ENCODE measurements at places on chromosomes 1 and 21.
A peak's percentile ranks its signal among the peaks of the same experiment; 100 is the strongest.

DNA sequence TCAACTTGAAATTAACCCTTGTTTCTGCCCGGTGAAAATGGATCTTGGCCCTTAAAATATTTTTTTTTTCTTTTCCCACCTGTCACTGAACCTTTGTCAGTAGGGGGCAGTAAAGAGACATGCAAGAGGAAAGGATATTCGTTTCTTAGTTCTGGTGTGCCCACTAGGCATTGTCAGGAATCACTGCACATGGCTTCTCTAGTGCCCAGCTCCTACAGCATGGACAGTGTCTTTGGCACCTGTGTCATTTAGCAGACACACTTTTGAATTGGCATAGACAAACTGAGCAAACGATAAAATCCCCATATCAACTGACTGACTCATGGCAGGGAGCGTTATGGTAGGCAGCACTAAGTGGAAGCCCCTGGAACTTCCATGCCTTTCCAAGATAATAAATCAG, 1048.1 kb downstream of the BRINP3 start:
- DNase-seq: peak; percentile 68

- DNase-seq: no peak
Measured at GRCh38 chr1:239914751-239915231, 176.9 kb upstream of the FMN2 start.

GRCh38 chr1:116492358-116492811, 78.4 kb downstream of the CD58 start:
- no peak for DNase-seq

DNA sequence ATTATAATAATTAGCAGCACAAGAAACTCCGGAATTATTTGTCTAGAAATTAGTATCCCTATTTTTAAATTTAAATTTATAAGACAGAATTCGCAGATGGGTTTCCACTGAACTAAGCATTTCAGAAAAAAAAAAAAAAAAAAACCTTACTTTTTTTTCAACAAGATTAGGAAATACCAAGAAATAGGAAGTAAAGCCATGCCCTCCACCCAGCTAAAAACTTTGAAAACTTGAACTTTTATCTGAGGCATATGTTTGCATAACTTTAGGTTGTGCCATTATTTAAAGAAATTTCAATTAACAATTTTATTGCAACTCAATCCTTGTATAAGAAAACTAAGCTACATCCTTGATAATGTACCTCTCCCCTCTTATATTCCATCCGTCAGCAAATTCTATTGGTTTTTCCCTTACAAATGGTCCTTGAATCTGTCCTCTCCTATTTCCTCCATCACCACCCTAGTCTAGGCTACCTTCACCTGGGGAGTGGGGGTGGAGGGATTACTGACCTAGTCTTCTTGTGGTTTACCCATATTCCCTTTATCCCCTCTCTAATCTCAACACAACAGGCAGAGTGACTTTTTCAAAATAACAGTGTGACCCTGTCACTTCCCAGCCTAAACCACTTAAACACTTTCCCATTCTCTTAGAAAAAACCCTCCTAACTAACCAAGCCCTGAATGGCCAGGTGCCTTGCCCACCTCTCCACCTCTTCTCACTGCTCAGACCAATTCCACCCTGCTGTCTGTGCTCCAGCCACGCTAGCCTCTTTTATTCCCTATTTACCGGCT, 1.4 kb upstream of the EVI5 start:
- DNase-seq: no peak

GRCh38 chr1:232333419-232333767, 296.5 kb downstream of the SIPA1L2 start:
- no peak for DNase-seq

DNA sequence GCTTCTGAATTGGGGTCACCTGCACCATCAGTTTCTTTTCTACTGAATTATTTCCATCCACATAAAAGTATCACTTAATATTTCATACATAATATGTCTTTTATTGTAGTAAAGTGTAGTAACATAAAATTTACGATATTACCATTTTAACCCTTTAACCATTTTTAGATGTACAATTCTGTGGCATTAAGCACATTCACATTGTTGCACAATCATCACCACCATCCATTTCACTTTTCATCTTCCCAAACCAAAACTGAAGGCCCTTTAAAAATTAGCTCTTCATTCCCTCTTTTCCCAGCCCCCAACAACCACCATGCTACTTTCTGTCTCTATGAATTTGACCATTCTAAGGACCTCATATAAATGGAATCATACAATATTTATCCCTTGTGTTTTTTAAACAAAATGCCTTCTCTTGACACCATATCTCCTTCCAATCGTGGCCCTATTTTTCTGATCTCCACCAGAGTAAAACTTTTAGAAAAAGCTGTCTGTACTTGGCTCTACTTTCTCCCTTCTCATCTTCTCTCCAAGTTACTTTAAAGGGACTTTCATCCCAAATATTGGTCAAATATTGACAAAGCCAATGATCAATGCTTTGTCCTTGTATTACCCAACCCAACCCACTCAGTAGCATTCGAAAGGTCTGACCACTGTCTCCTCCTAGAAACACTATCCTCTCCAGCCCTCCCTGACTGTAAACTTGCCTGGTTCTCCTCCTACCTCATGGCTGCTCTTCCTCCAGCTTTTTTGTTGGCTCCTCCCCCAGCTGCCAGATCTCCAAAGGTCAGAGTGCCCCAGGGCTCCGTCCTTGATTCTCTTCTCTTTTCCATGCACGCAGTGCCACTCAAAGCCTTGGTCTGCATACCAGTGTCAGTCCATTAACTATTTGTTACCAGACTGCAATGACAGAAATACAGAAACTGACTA, 44.7 kb downstream of the SLC30A10 start:
- DNase-seq: no peak

GRCh38 chr1:95991787-95992520, 729.6 kb upstream of the PTBP2 start:
- no peak for DNase-seq

GRCh38 chr1:203402629-203403337, 51.9 kb upstream of the FMOD start:
- DNase-seq: peak; percentile 55

- no peak for DNase-seq
Measured at GRCh38 chr21:32929633-32930038, 96.1 kb upstream of the OLIG2 start.

- no peak for DNase-seq
Measured at GRCh38 chr1:1183221-1183747, 9.6 kb downstream of the TTLL10 start.

GRCh38 chr21:40200126-40200525, 332.9 kb downstream of the PCP4 start:
- no peak for DNase-seq

DNA sequence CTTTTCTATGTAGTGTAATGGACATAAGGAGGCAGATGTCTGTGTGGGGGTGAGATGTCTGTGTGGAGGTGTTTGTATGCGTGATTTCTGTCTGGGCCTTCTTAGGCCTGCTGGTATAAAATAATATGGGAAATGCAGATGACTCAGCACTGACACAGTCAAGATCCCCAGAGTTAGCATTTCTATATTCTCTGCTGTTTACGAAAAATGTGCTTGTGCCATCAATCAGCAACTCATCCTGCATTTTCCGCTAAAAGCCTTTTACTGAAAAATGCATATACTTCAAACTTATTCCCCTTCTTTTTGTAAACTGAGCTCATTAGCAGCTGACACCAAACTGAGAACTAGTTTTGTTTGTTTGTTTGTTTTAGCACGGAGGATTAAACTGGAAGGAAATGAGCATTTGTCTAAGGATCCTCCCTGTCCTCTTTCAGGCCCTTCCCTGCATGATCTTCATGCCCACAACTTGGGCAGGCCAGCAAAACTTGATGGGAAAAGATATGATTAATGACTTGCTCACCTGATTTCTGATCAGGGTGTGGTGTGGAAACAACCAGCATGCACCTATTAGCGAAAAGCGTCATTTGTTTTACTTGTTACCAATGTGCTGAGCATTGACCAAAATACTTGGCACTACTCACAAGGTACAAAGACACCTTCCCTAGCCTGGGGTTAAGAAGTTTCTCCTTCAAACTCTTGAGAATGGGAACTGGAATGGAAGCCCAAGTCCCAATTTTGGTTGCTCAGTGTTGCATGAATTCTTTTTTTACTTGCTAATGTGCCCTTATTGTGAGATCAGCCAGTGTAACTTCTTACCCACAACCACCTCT, 77.4 kb downstream of the NDUFS5 start:
- no peak for DNase-seq

DNA sequence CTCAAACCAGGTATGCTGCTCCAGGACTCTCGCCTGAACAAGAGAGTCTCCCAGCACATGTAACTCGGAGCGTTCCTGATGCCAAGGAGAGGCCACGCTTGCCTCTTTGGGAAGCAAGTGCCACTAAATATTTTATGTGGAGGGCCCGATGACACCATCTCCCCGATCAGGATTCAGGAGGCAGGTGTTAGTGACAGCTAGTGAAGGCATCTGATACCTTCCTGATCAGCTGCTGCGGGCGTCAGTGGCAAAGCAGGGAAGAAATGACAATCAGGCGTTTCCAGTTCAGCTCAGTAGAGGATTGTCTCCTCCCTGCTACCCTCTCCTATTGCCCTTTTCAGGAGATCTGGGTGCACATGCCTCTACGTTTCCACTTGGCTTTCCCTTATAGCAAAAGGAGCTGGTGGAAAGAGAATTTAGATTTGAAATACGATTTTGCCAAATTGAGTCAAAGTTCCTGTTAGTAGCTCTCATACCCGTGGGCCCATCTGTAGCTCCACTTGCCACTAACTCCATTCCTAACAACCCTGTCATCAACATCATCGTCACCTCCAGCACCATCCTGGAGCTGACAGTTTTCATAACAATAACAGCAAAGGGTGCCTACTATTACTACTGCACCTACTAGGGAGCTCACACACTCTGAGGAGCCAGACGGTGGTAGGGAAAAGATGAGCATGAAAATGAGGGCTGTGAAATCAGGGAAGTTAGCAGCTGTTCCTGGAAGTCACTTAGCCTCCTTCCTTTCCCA, 21.6 kb downstream of the PLXNA2 start:
- DNase-seq: no peak

DNA sequence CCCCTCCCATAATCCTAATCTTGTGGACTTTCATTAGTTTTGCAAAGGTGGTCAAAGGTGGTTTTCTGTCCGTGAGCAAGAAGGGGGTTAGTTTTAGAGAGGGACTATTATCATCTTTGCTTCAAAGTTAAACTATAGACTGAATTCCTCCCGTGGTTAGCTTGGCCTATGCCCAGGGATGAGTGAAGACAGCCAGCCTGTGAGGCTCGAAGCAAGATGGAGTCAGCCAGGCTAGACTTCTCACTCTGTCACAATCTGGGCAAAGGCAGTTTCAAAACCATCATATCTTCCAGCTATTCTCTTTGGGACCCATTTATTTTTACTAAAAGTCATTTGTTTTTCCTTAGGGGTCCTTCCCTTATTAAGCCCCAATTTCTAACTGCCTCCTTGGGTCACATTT, 12.9 kb upstream of the ENO1 start:
- DNase-seq: no peak

DNA sequence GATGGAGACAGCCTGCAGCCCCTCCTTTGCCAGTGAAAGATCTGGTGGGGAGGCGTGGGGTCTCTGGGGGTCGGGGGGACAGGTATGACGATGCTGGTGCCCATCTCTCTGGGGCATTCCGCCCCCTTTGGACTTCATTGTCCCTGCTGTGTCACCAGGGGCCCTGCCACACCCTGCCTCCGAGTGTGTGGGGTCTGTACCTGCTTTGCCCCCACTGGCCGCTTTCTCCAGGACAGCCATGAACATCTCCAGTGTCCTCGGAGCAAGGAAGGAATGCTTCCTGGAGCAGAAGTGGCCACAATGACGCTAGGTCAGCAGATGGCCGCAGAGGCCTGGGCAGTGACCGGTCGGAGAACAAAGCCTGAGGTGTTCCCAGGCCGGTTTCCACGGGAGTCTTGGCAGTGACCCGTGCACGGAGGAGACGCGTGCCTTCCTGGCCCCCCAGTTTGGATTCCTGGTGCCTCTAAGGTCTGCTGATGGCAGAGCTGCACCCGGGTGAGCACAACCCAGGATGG, 18.6 kb upstream of the TRAPPC10 start:
- no peak for DNase-seq

DNA sequence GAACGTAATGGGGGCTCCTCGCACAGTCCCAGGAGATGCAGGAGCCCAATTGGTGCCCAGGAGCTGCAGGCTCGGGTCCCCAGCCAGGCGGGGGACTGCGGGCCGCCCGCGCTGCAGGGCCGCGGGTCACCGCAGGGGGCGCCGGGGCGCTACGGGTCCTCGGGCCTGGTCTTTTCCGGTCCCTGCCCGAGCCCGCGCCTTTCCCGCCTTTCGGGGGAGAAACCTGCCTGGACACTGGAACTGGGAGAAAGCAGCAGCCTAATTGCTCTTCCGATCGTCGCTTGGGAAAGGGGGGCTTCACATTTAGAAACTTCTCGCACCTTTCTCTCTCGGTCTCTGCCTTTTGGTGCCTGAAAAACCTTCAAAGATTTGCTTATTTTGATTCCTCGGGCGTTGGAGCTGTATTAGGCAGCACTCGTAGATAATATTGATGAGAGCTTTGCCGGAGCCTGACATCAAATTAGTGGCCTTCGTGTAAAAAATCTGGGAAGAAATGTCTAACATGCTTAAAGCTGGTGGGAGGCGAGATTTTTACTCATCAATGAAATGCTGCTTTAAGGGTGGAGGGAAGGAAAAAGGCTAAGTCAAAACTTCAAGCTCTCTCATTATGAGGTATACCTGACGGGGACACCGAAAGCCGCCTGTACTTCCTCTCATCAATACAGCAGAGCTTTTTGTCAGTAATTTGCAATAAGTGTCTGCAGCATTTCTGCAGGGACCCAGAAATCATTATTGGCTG, 12.6 kb upstream of the BARHL2 start:
- DNase-seq: no peak

- no peak for DNase-seq
Measured at GRCh38 chr1:85351202-85351828, 74.9 kb upstream of the BCL10 start.

DNA sequence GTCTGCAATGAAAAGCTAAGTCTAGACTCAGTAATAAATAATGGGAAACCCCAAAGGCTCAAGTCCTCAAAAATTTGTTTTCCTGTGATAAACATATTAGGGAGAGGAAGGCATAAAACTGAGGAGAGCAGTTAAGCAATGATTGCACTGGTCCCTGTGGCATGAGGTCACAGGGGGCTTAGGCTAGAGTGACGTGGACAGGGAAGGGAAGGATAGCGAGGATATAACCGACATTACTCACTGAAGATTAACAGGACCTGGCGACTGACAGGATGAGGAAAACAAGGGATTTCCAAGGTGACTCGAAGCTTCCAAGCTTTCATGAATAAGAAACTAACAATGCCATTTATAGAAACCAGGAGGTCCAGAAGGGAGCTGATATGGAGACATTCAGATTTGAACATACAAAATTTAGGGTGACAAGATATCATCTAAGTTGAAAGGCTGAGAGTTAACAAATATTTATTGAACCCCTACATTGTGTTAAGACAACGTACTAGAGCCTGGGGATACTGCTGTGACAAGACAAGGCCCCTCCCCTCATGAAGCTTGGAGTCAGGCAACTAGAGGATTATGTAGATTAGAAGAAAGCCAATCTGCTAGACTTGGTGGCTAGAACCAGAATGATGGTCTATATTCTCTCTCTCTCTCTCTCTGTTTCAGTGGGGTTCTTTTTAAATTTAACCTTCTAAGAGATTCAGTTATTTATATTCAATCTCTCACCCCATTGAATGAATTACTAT, 33.2 kb upstream of the PKN2 start:
- no peak for DNase-seq

Measured in NAMALWA (cell line).